Midbrain (tissue), 1 donor: ENCODE measurements at places on chromosomes 6 and 20.

DNA sequence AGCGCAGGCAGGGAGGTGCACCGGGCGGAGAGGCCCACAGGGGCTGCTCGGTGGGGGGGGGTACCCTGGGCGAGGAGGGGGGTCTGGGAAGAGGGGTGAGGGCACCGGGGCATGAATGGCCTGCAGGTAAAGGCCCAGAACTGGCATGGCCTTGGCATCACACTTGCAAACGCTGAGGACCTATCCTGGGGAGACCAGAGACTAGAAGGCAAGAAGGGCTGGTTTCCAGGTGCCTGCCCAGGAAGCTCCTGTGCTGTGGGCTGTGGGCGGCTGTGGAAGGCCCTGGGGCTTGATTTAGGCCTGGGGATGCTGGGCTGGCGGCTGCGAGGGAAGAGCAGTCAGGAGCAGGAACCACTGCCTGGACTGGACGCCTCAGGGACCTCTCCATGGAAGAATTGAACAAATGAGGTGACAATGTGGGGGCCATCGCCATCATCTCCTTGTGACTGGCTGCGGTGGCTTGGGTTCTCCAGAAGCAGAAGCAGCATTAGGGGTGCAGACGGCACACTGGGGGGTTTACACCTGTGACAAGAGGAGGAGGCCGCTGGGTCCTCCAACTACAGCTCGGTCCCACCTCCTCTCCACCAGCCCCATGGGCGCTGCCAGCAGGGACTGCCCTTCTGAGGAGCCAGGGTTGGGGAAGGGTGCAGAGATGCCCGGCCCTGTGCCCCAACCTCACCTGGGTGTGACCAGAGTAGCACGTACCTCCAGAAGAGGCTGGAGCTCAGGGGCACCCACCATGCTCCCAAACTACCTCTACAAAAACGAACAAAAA is 32.1 kb upstream of the IRF4 start:
- no peak for DNase-seq

- no peak for DNase-seq
Measured at GRCh38 chr6:34017106-34017805, 128.6 kb downstream of the GRM4 start.

DNA sequence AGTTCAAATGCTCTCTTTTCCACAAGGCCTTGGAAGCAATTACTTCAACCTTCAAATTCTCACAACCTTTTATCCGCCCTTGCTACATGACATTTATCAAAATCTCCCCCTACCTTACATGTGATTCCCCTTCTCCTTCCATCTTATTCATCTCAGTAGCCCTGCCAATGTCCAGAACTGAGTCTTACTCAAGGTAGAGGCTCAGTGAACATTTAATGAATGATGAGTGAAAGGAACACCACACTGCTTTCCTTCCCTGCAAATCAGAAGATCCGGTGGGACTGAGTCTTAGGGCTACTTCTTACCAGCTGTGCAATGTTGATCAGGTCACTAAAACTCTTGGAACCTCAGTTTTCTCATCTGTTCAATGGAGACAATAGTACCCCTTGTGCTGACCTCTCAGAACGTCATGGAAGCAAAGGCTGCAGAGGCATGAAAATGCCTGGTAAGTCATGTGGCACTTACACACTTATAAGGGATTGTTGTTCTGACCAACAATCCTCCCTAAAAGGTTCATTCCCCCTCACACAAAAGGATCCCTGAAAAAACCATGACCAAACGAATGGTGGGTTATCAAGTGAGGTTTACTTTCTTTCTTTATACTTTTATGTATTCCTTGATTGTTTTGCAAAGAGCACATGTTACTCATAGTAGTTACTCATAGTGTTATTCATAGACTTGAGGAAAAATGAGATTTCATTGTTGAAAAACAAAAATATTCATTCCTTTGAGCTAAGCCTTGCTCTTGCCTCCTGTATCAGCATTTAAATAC is 6.5 kb downstream of the MDGA1 start:
- DNase-seq: no peak

DNA sequence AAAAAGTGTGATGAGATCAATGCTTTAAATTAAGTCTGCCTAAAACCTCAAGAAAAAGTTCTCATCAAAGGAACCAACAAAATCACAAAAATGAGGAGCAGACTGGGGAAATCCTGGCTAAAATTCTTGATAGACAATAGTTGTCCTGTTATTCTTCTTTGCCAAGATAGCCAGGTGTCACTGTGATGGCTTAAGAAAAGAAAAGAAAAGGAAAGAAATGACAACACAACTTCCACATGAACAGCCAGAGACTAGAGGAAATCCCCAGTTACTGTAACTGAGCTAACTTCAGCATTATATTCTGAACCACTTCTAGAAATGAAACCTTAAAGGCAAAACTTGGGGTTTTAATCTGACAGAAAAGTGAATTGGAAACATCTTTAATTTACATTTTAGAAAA is 129.6 kb downstream of the CD24 start:
- no peak for DNase-seq

DNA sequence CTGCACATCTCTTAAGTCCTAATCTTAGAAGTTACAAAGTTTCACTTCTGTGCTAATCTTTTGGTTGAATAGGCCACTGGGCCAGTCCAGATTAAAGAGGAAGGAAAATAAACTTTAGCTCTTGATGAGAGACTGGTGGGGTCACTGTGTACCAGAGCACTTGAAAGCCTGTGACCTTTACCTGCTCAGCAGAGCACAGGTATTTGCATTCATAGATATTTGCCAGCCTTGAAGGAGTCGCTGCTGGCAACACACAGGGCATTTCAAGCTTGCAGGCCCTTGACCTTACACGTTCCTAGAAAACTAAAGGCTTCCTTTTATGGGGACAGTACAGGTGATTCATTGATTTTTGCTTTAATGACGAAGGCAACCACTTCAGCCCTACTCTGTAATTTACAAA is 108.4 kb upstream of the SLC22A23 start:
- no peak for DNase-seq

- DNase-seq: no peak
Measured at GRCh38 chr6:12761376-12762115, 45.0 kb downstream of the PHACTR1 start.

GRCh38 chr6:137861550-137862337 is 5.3 kb upstream of the TNFAIP3 start:
- no peak for DNase-seq

- no peak for DNase-seq
Measured at GRCh38 chr6:157753291-157753690, 69.8 kb upstream of the SNX9 start.

DNA sequence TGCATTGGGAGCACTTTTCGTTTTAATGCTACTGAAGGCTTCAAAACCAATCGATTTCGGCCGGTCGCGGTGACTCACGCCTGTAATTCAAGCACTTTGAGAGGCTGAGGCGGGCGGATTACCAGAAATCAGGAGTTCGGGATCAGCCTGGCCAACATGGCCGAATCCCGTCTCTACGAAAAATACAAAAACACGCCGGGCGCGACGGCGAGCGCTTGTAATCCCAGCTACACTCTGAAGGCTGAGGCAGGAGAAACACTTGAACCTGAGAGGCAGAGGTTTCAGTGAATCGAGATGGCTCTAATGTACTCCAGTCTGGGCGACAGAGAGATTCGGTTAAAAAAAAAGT is 58.4 kb downstream of the TRIM38 start:
- DNase-seq: peak; percentile 71

DNA sequence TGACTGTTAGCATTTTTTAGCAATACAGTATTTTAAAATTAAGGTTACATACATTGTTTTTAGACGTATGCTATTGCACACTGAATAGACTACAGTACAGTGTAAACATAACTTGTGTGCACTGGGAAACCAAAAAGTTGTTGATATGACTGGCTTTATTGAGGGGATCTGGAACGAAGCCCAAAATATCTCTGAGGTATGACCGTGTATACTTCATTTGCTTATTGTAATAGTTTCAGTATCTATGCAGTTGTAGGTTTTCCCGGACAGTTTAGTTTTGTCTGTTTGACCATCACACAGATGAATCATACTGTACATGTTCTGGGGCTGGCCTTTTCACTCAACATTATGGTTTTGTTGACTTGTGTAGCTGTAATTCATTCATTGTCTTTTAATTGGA is 6.9 kb upstream of the ZBTB12 start:
- DNase-seq: no peak

DNA sequence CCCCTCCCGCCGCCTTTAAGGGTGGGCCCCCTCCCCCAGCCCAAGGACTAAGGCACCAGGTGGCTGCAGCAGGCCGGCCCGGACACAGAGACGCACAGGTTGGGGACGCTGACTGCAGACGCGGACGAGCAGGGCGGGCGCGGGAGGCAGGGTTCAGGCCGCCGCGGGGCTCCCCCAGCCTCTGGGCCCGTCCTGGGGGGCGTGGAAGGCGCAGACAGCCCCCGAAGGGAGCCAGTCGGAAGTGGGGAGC is 9.3 kb downstream of the DUSP15 start:
- no peak for DNase-seq

DNA sequence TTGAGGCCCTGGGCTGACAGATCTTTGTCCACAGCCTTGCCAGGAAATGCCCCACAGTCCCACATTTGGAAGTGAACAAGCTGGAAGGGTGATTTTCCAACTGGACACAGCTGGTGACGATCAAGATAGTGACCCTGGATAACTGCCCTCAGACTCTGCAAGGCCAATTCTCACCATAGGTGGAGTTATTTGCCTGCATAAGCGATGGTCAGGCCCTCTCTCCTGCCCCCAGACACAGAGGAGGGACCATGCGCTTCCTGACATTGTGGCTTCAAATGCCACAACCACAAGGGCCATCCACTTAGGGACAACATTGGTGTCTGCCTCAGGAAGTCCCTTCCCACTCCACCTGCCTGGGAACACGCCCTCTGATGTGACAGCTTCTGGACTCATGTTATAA is 96.0 kb downstream of the JPH2 start:
- DNase-seq: no peak

- DNase-seq: no peak
Measured at GRCh38 chr20:38952153-38952552, 10.0 kb upstream of the DHX35 start.

GRCh38 chr6:13689511-13690256 is 22.0 kb downstream of the RANBP9 start:
- no peak for DNase-seq

GRCh38 chr20:47815866-47816265 is 30.6 kb upstream of the SULF2 start:
- no peak for DNase-seq

DNA sequence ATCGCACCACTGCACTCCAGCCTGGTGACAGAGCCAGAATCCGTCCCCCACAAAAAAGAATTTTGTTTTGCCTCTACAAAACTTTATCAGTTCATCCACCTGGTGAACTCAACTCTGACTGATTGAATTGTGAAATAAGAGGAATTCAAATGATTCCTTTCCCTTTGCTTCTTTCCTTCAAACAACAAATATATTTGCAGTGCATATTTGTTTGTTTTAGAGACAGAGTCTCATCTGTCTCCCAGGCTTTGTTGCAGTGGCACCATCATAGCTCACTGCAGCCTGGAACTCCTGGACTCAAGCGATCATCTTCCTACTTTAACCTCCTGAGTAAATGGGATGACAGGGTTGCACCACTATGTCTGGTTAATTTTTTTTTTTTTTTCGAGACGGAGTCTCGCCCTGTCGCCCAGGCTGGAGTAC is 23.2 kb upstream of the PIM1 start:
- DNase-seq: no peak

DNA sequence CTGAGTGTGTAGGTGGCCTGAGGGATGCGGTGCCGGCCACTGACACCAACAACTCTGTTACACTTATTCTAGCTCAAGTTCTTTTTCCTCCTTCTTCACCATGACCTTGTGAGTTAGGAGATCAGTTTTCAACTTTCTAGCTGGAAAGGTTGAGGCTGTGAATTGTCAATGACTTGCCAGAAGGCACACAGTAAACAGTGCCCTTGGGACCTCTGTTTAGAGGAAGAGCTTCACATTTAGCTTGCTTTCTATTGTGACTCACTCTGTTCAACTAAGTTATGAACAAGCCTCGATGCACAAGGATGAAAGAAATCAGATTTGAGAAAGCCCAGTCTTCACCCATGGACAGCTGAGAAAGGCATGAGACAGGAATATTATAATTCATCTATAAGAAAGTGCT is 455.6 kb downstream of the MAFB start:
- DNase-seq: no peak

- no peak for DNase-seq
Measured at GRCh38 chr6:104462811-104463599, 396.7 kb downstream of the HACE1 start.

GRCh38 chr6:137970368-137970767 is 103.3 kb downstream of the TNFAIP3 start:
- DNase-seq: no peak

DNA sequence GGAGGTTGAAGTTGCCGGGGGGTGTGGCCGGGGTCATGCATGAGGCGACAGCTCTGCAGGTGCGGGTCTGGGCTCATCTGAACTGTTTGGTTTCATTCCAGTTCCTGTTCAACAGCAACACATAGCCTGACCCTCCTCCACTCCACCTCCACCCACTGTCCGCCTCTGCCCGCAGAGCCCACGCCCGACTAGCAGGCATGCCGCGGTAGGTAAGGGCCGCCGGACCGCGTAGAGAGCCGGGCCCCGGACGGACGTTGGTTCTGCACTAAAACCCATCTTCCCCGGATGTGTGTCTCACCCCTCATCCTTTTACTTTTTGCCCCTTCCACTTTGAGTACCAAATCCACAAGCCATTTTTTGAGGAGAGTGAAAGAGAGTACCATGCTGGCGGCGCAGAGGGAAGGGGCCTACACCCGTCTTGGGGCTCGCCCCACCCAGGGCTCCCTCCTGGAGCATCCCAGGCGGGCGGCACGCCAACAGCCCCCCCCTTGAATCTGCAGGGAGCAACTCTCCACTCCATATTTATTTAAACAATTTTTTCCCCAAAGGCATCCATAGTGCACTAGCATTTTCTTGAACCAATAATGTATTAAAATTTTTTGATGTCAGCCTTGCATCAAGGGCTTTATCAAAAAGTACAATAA is 72.5 kb downstream of the PTPN1 start:
- DNase-seq: no peak

DNA sequence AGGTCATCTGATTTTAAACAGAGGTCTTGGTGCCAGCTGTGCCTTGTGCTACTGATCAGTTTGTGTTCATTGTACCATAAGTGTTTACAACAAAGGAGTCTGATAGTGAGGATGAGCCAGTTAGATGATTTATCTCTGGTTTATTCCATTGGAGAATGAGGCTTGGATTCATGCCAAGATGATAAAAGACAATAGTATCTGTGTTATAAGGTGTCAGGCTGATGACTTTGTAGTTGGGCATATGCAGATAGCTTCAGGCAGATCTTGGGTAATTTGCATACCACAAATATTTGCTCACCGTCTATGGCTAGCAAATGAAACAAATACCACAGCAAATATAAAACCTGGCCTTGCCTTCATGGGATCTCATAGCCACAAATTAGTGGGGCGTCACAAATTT is 43.3 kb upstream of the PHACTR2 start:
- no peak for DNase-seq

- no peak for DNase-seq
Measured at GRCh38 chr20:1396264-1396663, 3.4 kb upstream of the FKBP1A start.

GRCh38 chr6:26536571-26537159 is 1.5 kb upstream of the HMGN4 start:
- DNase-seq: peak; percentile 22
